ENCODE measurements at places on chromosomes 4 and X.
A peak's percentile ranks its signal among the peaks of the same experiment; 100 is the strongest.

- DNase-seq = no peak
Observed at GRCh38 chr4:139553751-139554641, 2.0 kb downstream of the SETD7 start.

GRCh38 chr4:109560687-109561461, 828 bp downstream of the MCUB start:
- DNase-seq = peak; percentile 92

DNA sequence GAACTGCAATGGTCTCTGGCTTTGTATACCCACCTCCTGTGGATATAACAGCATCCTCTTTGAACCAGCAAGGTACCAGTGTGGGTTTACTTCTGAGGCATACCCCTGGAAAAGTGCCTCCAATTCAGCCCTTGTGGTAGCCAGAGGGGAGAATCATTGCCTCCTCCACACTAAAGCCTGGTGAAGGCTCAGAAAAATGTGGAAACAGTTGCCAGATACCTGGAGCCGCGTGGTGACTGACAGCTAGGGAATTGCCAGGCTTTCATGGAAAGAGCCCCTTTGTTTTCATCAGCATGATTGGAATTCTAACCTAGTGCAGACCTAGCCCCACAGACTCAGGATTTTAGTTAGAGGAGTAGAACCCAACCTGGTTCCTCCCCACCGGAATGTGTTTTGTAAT, 168.6 kb upstream of the KLF3 start:
- DNase-seq = no peak

GRCh38 chrX:153161952-153162351, 17.1 kb upstream of the MAGEA1 start:
- DNase-seq = no peak

- DNase-seq = no peak
Observed at GRCh38 chr4:8295471-8295870, 25.9 kb downstream of the HTRA3 start.

- DNase-seq = no peak
Observed at GRCh38 chr4:33400504-33400903, 2680.3 kb downstream of the PCDH7 start.

- no peak for DNase-seq
Observed at GRCh38 chr4:4673070-4673469, 131.2 kb upstream of the STX18 start.

DNA sequence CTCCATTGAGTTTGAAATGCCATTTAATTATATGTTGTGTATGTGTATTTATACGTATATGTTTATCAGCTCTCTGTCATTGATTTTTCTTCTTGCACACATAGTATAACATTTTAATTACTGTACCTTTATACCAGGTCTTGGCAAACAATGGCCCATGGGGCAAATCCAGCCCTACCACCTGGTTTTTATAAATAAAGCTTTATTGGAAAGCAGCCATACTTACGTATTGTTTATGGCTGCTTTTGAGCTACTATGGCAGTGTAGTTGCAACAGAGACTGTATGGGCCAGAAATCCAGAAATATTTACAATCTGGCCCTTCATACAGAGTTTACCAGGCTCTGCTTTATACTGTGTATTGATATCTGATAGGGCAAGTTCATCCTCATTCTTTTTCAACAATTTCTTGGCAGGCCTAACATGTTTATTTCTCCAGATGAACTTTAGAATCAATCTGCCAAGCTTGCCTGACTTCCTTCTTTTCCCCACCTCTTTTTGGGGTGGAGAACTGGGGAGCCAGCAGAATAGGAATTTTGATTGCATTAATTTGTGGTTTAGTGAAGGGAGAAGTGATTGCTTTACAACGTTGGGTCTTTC, 15.8 kb downstream of the DCUN1D4 start:
- DNase-seq = no peak

GRCh38 chr4:54941994-54942552, 183.3 kb downstream of the KDR start:
- DNase-seq = peak; percentile 9

DNA sequence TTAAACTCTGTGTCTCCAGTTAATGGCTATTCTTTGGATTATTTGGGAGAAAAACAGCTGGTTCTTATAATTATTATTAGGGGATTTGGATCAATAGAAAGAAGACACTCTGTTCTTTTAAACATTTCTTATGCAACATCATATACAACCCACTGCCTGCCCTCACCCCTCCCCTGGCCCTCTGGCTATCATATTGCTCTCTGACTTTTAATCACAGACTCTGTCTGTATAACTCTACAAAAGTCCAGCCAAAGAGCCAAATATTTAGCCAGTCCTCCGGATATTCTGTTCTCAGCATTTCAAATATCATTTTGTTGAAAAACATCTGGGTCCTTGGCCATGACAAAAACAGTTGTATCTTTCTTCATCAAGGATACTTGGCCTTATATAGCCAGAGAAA, 19.0 kb upstream of the PACRGL start:
- DNase-seq = no peak

DNA sequence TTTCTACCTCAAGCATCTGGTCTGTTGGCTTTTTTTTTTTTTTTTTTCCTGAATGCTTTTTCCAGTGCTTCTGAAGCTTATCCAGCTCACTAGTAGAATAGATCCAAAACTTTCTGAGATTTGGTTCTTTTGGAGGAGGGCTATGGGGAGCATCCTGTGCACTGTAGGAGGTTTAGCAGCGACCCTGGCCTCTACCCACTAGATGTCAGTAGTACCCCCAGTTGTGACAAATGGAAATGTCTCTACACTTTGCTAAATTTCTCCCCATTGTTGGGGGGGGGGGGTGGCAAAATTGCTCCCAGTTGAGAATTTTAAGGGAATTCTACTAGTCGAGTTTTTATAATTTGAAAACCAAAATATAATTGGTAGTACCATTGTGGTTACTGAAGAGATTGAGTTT, 23.0 kb upstream of the PPA2 start:
- DNase-seq = no peak

- DNase-seq = no peak
Observed at GRCh38 chr4:118213101-118213500, 139.7 kb downstream of the PRSS12 start.

- peak; percentile 96 for DNase-seq
Observed at GRCh38 chr4:25938787-25939186, 24.8 kb downstream of the SMIM20 start.

GRCh38 chr4:107482546-107482945, 237.5 kb downstream of the PAPSS1 start:
- DNase-seq = no peak

GRCh38 chr4:16667464-16667863, 231.0 kb downstream of the LDB2 start:
- no peak for DNase-seq

DNA sequence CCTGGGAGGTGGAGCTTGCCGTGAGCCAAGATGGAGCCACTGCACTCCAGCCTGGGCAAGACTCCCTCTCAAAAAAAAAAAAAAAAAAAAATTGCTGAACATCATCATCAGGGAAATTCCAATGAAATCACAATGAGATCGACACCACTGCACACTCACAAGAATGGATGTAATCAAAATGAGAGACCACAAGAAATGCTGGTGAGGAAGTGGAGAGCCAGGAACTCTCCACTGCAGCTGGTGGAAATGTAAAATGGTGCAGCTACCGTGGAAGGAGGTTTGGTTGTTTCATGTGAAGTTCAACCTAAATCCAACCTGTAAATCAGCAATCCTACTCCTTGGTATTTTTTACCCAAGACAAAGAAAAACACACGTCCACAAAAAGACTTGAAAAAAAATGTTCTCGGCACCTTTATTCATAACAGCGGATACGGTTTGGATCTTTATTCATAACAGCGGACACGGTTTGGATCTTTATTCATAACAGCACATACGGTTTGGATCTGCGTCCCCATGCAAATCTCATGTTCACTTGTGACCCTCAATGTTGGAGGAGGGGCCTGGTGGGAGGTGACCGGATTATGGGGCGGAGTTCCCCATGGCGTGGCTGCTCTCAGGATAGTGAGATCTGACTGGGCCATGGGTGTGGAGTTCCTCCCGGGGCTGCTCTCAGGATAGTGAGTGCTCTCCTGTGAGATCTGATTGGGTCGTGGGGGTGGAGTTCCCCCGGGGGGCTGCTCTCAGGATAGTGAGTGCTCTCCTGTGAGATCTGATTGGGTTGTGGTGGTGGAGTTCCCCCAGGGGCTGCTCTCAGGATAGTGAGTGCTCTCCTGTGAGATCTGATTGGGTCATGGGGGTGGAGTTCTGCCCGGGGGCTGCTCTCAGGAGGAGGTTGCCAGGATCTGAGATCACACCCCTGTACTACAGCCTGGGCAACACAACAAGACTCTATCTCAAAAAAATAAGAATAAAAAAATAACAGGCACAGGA, 7.7 kb downstream of the GAK start:
- DNase-seq = no peak

DNA sequence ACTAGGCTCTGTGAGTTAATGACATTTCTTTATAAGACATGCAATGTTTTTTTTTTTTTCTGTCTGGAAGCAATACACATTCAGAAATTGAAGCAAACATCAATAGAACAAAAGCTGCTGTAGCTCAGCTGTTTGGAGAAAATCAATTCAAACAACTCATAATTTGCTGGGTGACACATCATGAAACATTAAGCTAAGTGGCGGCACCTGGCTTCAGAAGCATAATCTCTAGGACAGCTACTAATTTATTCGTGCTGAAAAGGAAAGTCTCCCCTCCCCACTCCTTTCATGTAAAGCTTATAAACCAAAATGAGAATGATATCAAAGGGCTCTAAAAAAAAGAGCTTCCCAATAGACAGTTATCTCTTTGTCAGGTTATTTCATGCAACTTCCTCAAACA, 73.9 kb downstream of the LUZP4 start:
- no peak for DNase-seq

DNA sequence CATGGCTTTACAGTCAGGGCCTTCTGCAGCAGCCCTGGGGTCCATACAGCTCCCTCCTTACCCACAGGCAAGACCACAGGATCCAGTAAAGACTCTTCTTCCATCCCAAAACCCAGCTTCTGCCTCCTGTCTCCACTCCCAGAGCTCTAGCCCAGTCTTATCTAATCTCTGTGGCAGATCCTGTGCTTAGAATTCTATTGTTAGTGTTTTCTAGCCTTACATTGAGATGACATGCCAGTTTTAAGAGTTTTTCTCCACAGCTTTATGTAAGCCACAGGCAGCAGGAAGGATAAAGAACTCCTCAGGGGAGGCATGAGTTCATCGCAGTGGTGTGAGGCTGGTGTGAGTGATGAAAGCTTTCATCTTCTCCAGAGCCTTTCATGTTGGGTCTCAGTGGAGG, 129.1 kb downstream of the RCHY1 start:
- DNase-seq = no peak

DNA sequence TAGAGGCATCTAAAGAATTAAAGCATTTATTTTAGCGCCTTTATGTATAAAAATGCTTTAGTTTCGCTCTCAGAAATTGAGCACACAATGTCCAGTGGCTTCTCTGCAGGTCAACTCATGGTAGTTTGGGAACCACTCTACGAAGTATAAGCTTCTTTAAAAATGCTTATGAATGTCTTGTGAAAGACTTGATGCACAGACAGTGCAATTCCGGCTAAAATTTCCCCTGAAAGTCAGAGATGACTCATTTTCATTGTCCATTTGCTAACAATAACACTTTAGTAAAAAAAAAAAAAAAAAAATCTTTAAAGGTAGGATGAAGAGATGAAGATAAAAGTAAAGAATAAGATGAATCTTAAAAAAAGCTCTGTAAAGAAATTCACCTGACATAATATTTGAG, 117.2 kb downstream of the PDHA2 start:
- no peak for DNase-seq

DNA sequence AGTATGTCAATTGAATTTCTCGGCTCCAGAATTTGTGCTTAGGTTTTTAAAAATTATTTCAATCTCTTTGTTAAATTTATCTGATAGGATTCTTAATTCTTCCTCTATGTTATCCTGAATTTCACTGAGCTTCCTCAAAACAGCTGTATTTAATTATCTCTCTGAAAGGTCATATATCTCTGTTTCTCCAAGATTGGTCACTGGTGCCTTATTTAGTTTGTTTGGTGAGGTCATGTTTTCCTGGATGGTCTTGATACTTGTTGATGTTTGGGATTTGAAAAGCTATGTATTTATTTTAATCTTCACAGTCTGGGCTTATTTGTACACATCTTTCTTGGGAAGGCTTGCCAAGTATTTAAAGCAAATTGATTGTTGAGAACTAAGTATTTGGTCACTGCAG, 24.7 kb upstream of the HERC3 start:
- DNase-seq = no peak

DNA sequence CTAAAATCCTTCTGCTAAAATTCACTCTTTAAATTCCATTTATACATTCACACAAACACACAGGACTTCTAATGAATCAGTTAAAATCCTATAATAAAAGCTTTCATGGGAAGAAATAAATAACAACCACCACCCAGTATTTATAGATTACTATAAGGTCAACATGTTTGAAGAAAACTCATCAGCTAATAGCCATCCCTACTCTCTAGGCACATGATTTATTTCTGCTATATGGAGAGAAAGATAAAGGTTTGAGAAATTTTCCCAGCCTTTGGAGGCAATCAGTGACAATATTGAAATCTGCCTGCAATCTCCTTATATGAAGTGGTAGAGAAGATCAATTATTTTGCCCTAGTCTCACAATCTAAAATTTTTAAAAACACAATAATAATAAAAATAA, 1038.9 kb upstream of the DIAPH2 start:
- no peak for DNase-seq

DNA sequence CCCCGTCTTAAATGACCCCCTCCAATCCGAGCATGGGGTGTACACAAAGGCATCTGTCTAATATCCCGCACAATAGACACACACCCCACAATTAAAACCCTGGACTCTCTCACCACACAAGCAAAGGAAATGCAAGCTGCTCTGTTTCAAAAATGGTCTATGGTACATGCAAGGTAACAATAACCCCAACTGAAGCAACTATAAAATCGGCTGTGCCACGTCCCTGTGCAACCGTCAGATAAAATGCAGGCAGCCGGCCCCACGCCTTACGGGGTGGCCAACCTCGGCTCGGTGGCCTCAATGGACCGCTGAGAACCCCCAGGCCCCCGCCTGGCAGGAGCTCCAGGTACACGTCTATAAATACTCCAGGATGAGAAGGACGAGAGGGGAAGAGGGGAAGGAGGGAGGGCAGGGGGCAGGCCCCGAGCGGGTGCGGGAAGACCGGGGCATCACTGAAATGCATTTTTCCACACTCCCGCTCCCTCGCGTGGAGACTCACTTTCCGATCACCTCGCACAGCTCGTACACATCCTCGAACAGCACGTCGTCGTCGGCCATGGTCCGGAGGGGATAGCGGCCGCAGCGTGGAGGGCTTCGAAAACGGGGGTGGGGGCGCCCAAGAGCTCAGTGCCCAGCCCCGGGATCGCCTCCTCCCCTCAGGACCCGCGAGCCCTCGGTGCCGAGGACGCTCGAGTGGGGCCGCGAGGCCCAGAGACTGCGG, 763 bp downstream of the CASK start:
- no peak for DNase-seq

DNA sequence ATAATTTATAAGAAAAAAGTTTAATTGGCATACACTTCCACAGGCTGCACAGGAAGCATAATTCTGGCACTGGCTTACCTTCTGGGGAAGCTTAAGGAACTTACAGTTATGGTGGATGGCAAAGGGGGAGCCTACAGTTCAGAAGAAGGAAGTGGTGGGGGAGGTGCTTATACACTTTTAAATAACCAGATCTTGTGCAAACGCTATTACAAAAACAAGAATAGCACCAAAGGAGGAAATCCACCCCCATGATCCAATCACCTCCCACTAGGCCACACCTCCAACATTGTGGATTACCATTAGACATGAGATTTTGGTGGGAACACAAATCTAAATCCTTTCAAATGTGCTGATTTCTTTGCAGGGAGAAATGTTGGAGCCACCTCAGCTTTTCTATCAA, 287.7 kb downstream of the CPXCR1 start:
- DNase-seq = peak; percentile 87

- DNase-seq = no peak
Observed at GRCh38 chr4:57424232-57424897, 314.2 kb upstream of the IGFBP7 start.

- DNase-seq = no peak
Observed at GRCh38 chr4:113645771-113646441, 115.6 kb downstream of the CAMK2D start.

All from MV-4-11 (cell line).